CD4-positive, alpha-beta T cell treated with Interleukin-1 beta for 1 hour (primary cell): ENCODE measurements at places on chromosomes 3 and 15.

DNA sequence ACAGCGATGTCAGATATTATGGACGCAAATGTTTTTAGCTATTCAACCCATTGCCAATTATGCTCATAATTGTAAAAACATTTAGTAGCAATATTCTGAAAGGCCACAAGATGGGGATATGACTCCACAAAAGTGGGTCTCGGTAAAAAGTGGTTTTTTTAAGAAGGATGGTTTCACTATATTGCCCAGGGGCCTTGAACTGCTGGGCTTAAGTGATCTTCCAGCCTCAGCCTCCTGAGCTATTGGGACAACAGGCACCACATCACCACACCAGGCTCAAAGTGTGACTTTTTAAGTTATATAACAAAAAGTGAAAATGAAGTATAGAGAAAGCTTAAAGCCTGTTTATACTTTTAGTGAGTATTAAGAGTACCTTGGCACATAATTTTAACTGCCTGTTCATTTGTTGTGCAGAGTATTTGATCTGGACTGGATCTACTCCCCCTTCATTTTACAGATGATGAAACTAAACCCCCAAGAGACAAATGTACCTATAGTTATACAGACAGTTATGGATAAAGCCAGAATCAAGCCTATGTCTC lies 9.4 kb downstream of the NAA50 start:
- peak; percentile 81 for DNase-seq

DNA sequence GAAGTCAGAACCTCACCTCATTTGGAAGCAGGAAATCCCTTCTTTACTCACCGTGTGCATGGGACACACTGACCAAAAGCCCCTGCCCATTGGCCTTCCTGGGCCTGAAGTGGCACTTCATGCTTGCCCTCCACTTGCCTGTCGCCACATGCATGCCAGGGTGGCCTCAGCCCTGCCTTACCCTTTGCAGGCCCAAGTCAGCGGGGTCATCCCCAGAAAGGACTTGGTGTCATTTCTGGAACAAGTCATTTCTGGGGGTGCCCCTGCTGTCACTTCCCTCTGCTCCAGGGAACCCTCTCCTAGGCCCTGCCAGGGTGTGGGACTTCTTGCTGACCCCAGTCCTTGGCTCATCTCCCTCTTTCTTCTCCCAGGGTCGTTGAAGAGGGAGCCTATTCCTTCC lies 59.9 kb upstream of the CGNL1 start:
- DNase-seq, result no peak

DNA sequence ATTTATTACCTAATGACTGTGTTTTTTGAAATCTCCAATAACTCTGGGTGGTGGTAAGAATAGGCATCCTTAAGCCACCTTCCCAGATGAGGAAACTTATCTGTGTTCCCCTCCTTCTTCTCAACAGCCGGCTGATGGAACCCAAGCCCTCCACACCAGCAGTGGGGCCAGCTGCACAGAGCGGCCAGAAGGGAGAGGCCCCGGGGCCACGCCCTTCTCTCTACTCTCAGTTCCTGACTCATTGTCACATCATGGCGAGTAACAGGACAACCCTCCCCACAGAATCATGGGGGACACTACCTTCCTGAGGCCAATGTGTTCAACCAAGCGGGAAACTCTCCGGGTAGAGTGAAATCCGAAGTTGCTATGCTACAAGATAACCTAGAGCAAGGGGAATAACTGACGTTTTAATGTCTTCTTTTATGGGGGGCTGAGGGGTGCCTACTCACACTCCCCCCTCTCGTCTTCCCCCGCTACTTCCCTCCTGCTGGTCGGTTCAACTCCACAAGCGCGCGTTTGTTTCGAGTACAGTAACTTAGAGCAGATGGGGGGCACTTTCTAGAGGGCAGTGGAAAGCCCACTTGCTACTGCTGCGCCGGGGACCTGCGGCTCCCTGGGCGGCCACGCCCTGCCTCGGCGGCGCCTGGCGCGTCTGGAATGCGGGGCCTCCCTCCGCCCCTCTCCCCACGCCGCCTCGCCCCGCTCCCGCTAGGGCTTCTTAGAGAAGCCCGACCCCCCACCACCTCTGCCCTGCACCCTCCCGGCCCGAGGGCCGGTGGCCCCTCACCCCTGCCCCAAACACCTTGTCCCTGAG lies 621 bp downstream of the ANXA2 start:
- DNase-seq, result peak; percentile 53

DNA sequence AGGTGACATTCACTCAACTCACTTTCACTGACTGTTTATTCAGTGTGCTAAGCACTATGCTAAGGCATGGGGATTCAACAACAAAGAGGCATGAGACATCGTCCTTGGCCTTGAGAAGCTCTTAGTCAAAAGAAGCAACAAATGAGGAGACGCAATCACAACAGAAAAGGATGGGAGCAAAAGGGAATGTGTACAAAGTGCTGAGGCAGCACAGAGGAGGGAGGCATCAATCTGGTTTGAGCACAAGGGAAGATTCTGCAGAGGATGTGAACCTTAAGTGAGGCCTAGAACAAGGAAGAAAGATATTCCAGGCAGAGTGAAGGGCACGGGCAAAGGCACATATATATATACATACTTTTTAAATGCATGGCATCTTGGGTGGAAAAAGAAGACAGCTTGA lies 151.3 kb downstream of the ERC2 start:
- no peak for DNase-seq

- no peak for DNase-seq
Observed at GRCh38 chr3:47283591-47284364, 1.0 kb downstream of the KLHL18 start.

- DNase-seq, result no peak
Observed at GRCh38 chr3:13080591-13080990, 7.4 kb upstream of the IQSEC1 start.

GRCh38 chr15:78909160-78909695 lies 35.6 kb downstream of the CTSH start:
- DNase-seq, result no peak

DNA sequence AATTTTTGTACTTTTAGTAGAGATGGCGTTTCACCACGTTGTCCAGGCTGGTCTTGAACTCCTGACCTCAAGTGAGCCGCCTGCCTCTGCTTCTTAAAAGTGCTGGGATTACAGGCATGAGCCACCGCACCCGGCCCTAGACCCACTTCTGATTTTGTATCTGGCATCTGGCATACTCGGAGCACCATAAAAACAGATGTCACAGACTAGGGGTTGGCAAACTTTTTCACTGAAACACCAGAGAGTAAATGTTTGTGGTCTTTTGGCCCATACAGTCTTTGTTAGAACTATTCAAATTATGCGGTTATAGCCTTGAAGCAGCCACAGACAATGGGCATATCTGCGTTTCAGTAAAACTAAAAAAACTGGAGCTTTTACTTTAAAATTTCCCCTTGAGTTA lies 110.7 kb downstream of the TJP1 start:
- no peak for DNase-seq

- DNase-seq, result no peak
Observed at GRCh38 chr3:100029689-100030088, 84.6 kb downstream of the FILIP1L start.

DNA sequence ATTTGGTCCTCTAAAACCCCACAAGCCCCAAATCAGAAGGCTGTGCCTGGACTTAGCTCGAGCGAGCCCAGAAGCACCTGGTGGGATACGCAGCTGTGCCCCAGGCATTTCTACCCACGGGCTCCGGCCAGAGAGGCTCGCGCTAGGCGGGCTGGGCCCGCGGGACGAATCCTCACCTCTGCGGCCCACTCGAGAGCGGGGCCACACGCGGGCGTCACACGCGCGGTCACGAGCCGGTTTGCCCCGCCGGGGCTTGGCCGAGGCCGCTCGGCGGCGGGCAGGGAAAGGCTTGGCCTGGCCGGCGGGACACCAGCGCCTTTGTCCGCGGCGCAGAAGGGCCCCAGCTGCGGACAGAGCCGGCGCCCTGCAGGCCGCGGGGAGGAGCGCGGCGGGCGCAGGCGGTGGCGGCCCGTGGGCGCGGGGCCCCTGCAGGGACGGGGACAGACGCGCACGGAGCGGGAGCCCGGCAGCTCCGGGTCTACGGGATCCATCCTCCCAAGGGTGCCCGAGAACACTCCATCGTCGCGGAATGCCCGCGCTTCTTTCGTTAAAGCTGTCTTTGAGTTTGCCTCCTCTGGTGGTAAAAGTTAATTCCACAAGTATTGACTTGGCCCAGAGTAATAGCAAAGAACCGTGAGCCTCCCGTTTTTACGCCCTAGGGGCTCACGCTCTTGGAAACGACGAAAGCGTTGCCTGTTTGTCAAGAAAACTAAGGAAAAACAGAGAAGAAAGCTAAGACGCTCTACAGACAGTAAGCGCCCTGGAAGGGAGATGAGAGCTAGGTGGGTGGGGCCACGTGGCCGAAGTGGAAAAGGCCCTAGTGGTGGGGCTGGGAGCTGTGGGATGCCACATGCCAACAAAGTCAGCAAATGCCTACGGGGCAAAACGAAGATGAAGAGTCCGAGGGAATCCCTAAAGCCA lies 26.4 kb downstream of the TYRO3 start:
- peak; percentile 26 for DNase-seq

- no peak for DNase-seq
Observed at GRCh38 chr15:99537344-99537743, 28.4 kb upstream of the MEF2A start.

- no peak for DNase-seq
Observed at GRCh38 chr3:42101481-42101880, 10.3 kb downstream of the TRAK1 start.

GRCh38 chr3:107791027-107791426 lies 268.3 kb downstream of the BBX start:
- no peak for DNase-seq

DNA sequence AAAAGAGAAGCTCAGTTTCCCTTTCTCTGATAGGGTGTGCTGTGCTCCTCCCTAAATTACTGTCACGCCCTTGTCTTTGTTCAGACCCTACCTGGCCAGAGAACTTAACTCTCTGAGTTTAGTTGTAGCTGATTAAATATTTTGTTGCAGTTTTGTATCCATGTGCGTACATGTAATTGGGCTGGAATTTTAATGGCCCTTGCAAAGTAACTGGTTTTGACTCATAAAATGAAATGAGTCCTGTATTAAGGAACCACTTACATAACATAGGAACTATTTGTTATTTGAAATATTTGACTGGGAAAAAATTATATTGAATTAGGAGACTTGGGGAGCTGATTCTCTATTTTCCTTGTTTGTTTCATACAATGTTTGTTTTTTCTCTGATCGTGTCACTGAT lies 80.2 kb downstream of the LRRK1 start:
- DNase-seq, result no peak

- no peak for DNase-seq
Observed at GRCh38 chr15:39331584-39331983, 249.3 kb upstream of the THBS1 start.

DNA sequence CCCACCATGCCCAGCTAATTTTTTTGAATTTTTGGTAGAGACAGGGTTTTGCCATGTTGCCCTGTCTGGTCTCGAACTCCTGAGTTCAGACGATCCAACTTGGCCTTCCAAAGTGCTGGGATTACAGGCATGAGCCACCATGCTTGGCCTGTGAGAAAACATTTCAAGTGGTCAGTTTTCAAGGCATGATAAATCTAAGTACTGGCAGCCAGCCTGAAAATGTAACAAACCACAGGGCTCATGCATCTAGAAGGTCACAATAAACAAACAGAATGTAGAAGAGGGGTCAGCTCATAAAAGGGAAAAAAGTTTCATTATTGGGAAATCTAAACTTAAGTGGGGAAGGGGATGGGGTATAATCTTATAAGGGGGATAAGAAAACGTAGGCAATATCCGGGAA lies 39.9 kb downstream of the PPCDC start:
- DNase-seq, result no peak

- peak; percentile 37 for DNase-seq
Observed at GRCh38 chr15:38557921-38558320, 6.7 kb downstream of the RASGRP1 start.

DNA sequence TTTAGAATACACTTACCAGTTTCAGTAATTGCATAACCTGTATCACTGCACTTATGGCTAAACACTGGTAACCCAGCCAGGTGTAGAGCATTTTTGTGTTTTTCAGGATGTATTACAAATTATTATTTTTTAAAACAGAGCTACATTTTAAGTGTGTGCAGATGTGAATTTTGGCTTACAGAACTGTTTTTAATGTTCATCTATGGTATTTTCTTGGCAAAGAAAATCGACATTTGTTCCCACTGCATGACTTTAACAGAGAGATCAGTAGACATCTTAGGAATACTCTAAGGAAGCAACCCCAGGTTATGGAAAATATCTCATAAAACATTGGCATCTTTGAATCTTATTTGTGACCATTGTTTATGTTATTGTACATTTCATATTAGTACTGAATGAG lies 73.3 kb downstream of the ATP13A4 start:
- no peak for DNase-seq

GRCh38 chr3:48601622-48601994 lies 6.5 kb upstream of the COL7A1 start:
- DNase-seq, result no peak

DNA sequence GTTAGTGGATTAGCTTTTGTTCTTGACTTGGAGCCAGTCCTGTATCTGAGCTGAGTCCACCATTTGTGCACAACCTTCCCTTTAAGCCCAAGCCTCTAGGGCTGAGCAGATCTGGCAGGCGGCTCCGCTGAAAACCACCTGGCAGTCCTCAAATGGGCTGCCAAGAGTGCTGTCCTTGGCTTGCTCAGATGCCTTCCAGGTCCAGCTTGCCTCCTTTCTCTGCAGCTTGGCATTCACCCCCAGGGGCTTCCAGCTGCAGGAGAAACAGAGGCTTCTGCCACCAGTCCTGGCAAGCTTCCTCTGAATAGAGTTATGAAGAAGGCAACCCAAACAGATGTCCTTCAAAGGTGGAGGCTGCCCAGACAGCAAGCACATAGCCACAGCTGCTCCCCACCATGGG lies 96.7 kb downstream of the LRTM1 start:
- no peak for DNase-seq

GRCh38 chr3:108090049-108090700 lies 656 bp downstream of the CD47 start:
- peak; percentile 67 for DNase-seq

DNA sequence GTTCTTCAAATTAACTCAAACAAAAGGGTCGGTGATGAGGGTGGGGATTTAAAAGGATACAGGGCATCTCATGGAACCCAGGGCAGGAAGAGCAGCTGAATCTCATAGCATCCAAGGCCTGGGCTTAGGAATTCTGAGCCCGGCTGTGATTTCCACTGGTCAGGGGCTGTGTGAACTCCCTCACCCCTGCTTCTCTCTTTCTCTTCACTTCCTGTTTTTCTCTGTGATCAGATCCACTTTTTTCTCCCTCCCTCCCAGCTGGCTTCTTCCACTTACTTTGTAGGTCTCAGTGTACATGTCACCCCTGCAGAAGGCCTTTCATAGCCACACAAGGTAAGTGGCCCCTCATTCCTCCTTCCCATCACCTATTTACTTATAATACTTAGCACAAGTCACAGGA lies 68.2 kb upstream of the CORO2B start:
- DNase-seq, result no peak
